ENCODE measurements at places on chromosomes 13 and 19.

DNA sequence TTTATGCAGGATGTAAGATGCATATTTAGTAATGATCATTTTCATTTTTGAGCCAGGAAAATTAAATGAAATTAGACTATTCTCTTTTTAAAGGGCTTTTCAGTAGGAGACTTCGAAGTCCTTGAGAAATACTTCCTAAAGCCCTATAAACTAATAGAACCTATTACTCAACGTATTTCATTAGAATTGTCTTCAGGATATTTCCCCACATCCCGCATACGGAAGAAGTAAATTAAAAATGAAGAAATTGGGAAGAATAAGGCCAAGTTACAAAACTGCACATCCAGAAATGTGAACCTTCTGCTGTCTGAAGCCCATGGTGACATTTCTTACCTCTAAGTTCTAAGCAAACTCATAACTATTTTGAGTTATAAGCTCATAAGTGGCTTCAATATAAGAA lies 66.5 kb downstream of the RXFP2 start:
- DNase-seq, result no peak

DNA sequence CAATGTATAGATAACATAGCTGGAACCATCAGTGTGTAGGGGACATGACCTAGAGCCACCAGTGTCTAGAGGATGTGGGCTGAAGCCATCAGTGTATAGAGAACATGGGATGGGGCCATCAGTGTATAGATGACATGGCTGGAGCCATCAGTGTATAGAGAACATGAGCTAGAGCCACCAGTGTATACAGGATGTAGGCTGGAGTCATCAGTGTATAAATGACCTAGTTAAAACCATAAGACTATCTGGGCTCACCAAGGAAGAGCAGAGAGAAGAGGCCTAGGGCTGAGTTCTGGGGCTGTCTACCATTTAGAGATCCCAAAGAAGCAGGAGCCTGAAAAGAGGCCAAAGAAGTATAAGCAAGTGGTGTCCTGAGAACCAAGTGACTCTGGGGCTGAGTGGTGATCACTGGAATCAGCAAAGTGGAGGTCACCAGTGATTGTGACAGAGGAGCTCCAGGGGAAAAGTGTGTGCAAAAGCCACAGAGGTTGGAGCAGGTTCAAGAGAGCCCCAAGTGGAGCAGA lies 41.0 kb downstream of the RFX2 start:
- DNase-seq, result peak; percentile 24

- DNase-seq, result no peak
Observed at GRCh38 chr19:41945135-41945766, 13.9 kb downstream of the RABAC1 start.

- DNase-seq, result no peak
Observed at GRCh38 chr13:40402931-40403431, 263.5 kb downstream of the FOXO1 start.

DNA sequence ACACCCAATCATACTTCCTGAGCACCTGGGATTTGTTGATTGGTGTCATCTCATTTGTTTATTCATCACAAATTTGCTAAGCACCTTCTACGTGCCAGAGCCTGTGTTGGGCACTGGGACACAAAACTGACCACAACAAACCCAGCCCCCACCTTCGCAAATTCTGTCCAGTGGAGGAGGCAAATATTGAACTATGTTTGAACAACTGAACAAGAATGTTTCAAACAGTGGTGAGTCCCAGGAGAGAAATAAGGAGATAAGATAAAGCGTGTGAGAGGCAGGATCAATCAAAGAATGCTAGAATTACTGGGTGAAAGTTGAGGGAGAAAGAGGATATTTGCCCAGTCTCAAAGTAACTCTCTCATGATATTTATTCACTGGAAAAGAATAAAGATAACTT lies 8.7 kb downstream of the ZNRF4 start:
- no peak for DNase-seq

DNA sequence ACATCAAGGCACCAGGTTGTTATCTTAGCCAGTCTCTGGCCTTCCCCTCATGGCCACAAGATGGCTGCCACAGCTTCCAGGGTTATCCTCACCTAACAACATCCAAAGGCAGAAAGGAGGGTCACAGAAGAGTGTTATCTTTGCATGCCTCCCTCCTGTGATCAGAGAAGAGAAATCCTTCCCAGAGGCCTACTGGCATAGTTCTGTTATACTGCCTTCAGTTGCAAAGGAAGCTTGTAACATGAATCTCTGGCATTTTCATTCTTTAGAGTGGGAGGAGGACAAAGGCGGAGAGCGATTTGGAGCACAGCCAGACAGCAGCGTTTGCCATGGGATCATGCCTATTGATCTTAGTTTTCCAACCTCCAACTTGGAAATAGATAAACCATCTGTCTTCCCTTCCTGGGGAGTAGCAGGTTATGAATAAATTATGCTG lies 135.7 kb downstream of the DNAJC15 start:
- no peak for DNase-seq

GRCh38 chr13:59531571-59532091 lies 632.1 kb downstream of the DIAPH3 start:
- DNase-seq, result peak; percentile 93

GRCh38 chr13:71879808-71880344 lies 12.9 kb upstream of the DACH1 start:
- no peak for DNase-seq

- no peak for DNase-seq
Observed at GRCh38 chr19:30473334-30473867, 101.2 kb downstream of the ZNF536 start.
